ENCODE measurements at places on chromosomes 1 and 21.

DNA sequence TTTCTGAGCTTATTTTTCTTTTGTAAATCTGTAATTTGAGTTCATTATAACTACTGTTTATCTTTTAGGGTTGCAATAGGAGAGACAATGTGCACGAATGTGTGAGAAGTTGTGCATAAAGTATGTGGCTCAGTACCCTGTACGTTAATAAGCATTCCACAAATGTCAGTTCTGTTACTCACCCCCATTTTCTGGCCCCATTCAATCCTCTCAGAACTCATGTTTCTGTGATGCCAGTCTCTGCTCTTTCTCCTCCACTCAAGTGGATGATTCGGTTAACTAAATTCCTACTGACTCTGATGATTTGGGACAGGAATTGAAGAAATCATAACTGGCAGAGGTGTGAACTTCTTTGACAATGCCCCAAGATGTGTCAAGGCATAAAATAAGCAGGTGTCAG, 10.2 kb upstream of the DMRTB1 start:
- DNase-seq = no peak

DNA sequence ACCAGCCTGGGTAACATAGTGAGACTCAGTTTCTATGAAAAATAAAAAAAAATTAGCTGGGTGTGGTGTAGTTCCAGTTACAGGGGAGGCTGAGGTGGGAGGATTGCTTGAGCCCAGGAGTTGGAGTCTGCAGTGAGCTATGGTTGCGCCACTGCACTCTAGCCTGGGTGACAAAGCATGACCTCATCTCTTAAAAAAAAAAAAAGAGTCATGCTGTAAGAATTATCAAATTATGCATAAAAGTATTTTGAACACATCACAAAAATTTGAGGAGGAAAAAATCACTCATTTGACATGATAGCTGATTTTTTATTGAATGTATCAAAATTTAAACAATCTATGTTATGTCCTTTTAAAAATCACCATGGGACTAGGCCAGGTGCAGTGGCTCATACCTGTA, 17.8 kb downstream of the CCDC30 start:
- no peak for DNase-seq

DNA sequence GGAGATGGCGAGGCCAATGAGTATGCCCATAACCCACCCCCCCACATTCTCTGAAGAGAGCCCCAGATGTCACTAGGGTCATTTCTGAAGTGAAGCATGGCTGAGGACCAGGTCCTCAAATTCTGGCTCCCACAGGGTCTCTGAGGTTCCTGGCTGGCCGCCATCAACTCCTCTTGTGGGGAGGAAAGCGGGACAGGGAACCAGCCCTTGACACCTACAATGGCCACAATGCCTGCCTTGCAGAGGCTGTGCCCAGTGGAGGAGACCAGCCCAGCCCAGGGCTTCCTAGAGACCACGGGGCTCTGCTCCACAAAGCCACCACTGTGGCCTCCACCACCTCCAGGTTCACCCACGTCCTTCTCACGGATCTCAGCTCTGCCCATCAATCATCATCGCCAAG, 120.1 kb upstream of the ARHGEF16 start:
- no peak for DNase-seq

- no peak for DNase-seq
Measured at GRCh38 chr1:203316626-203317093, 11.3 kb downstream of the BTG2 start.

- DNase-seq = no peak
Measured at GRCh38 chr1:76583875-76584477, 283.3 kb upstream of the ST6GALNAC5 start.

DNA sequence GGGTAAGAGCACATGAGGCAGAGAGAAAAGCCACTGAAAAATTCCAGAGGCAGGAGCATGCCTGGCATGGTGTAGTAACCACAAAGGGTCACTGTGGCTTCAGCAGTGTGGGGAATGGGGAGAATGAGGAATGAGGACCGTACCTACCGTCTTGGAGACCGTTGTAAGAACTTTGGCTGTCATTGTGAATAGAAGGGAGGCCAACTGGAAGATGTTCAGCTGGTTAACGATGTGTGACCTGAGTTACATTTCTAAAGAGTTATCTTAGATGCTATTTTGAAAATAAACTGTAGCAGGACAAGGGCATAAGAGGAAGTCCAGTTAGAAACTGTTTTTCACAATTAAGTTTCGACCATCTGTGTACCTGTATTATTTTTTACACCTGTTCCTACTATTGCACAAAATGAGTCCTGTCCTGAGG, 365.5 kb upstream of the SGIP1 start:
- no peak for DNase-seq

DNA sequence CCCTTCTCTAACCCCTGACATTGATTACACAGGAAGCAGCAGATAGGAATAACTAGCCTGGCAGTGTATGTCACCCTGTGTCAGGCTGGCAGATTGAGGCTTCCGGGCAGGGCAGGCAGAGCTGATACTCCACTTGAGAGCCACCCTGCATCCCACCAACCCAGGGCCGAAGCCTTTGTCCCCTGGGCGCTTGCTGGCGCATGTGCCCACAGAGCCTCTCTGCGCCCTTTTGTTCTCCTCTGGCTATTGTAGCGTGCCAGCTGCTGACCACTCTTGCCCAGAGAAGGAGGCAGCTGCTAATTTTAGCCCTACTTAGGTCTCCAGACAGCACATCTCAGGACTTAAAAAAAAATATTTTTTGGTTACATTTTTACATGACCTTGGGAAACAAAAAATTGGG, 304.9 kb downstream of the HHAT start:
- DNase-seq = no peak

- no peak for DNase-seq
Measured at GRCh38 chr21:39513735-39514134, 62.0 kb downstream of the SH3BGR start.

GRCh38 chr1:110449661-110450651, 993 bp upstream of the PROK1 start:
- no peak for DNase-seq

GRCh38 chr1:31627301-31627929, 9.9 kb downstream of the HCRTR1 start:
- no peak for DNase-seq

- no peak for DNase-seq
Measured at GRCh38 chr1:159185121-159185520, 13.7 kb downstream of the CADM3 start.

GRCh38 chr1:52426371-52426770, 22.0 kb downstream of the PRPF38A start:
- DNase-seq = no peak

DNA sequence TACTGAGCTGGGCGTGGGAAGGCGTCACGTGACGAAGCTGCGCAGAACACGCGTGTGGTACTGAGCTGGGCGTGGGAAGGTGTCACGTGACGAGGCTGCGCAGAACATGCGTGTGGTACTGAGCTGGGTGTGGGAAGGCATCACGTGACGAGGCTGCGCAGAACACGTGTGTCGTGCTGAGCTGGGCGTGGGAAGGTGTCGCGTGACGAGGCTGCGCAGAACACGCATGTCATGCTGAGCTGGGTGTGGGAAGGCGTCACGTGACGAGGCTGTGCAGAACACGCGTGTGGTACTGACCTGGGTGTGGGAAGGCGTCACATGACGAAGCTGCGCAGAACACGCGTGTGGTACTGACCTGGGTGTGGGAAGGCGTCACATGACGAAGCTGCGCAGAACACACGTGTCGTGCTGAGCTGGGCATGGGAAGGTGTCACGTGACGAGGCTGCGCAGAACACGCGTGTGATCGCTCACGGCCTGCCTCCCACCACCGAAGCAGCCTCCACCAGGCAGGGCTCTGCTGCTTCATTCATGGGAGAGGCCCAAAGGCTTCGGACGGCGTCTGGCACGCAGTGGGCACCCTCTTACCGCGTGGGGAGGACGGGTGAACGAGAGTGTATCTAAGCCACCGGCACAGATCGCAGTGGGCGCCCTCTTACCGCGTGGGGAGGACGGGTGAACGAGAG, 24.0 kb downstream of the CFAP74 start:
- DNase-seq = no peak

Measured in stimulated activated CD8-positive, alpha-beta memory T cell treated with anti-CD3 and anti-CD28 coated beads, Interleukin-7, amount 100 ng/mL, for 24 hours (primary cell).